NCI-H1436 treated with DMSO at 0.1 percent for 48 hours (cell line): ENCODE measurements at places on chromosomes 12 and 14.

DNA sequence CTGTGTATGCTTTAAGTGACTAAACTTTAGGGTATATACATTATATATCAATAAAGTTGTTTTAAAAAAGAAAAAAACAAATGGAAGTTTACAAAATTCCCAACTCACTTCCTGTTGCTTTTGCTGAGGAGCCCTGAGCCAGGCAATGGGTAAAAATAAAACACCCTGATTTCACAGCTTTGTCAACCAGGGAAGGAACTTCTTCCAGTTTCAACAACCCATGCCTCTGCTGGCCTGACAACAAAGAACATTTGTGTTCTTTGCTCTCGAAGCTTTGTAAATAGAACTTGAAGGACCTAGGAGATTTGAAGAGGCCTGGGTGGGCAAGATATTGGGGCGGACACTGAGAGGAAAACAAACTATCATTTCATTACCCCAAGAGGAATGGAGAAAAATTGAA is 141.2 kb upstream of the NOS1 start:
- DNase-seq, result no peak

- no peak for DNase-seq
Measured at GRCh38 chr12:65670775-65671174, 153.5 kb upstream of the HMGA2 start.

- no peak for DNase-seq
Measured at GRCh38 chr14:105116451-105117256, 51.4 kb upstream of the GPR132 start.

DNA sequence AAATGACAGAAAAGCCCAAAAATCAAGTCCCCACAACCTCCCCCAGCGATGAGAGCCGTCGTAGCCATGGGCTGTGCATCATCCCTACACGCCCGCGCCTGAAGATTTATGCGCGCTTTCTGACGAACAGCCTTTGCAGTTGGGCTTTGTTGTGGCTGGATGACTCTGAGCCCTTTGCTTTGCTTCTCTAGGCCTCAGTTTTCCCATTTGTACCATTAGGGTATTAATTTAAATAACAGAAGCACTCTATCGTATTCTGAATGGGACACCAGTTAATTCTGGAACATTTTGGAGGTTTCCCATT is 24.2 kb downstream of the SFSWAP start:
- no peak for DNase-seq

DNA sequence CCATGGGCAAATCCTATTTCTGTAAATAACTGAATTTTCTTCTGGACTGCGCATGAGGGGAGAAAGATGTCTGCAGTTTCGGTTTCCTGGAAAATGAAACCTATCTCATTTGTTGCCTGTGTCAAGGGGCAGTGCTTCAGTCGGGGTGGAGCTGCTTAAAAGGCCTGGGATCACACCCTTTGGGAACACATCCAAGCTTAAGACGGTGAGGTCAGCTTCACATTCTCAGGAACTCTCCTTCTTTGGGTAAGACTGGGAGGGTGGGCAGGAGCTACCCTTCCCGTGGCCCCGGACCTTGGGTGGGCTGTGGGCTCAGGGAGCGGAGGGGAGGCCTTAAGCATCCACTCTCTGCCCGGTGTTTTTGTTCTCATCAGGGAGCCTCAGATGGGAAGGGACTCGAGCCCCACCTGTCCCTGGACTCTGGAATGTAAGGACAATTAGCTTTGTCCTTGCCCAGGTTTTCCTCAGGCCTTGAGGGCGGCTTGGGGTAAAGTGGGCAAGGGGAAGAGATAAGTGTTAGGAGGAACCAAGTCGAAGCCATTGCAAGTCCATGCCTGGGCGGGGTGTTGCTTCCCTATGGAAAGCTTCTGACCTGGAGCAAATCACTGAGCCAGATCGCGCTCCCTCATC is at the start of gene IFI27:
IFI27 (plus strand) TSS at position 185 of the 630 bp plus-strand sequence.
- no peak for DNase-seq

- DNase-seq, result no peak
Measured at GRCh38 chr12:252636-253035, 10.0 kb downstream of the SLC6A13 start.
